ENCODE measurements at places on chromosomes 6 and 20.

DNA sequence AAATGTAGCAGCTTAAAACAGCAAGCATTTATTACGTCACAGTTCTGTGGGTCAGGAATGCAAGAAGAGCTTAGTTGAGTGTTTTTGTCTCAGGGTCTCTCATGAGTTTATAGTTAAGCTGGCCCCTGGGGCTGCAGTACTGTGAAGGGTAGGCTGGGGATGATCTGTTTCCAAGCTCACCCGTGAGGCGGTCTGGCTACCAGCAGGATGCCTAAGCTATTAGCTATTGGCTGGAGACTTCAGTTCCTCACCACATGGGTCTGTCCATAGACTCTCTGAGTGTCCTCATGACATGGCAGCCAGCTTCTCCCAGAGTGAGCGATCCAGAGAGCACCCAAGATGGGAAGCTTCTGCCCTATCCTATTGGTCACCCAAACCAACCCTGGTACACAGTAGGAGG lies 12.8 kb upstream of the BICRAL start:
- DNase-seq = no peak

DNA sequence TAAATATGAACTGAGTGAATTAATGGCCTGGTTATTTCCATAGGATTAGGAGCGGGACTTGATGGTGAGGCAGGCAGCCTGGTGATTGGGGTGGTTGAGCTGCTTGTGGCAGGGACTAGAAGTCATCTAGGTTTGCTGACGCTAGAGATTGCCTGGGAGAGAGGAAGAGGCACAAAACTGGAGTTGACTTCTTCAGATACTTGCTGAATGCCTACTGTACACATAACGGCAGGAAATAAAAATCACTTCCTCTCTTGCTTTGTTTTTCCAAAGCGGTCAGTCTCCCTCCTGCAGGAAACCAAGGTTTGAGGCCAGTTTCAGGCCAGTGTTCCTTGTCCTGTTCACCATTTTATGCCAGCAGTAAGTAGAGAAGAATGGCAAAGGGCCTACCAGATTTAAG lies 36.7 kb upstream of the MYLIP start:
- DNase-seq = no peak

- peak; percentile 13 for DNase-seq
Measured at GRCh38 chr6:153001767-153002612, 519 bp downstream of the MTRF1L start.

DNA sequence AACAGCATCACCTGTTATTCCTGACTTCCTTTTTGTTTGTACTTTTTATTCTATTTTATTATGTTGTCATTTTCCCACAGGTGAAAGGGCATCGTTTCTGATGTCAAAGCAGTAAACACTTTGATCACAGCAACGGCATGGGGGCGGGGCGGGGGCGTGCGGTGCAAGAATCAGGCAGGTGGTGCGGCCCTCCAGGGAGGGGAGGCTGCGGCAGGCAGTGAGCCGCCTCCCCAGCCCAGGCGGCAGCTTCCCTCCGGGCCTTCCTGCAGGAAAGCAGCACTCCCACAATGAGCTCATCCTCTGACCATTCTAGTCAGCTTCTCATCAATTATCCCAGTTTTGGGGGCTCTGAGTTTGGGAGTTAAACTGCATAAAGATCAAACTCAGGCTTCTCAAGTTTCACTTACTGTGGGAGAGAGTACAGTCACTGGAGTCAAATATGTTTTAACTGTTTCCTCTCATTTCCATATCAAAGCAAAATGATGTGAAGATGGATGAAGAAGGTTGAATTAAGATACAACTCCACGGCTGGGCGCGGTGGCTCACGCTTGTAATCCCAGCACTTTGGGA lies 608.4 kb upstream of the AGPAT4 start:
- DNase-seq = no peak

DNA sequence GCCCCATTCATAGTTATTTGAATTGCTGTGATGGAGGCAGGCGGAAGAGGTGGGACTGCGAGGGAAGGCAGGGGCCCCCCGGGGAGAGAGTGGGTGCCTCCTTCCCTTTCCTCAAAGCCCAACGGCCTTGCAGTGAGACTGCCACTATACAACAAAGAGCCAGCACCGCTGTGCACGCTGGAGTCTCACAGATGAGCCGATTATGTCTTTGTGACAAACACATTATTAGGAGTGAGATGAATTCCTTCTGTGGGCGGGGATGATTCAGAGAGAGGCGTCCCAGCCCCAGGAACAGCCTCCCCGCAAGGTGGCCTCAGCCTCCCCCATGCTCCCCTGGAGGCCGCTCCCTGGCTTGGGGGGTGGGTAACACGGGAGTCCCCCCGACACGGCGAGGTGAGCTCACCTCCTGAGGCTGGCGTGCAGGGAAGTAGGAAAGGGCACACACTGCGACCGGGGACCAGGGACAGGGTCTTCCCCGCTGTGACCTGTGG lies 26.7 kb downstream of the NTSR1 start:
- peak; percentile 40 for DNase-seq

GRCh38 chr20:21395666-21396598 lies 1.4 kb downstream of the NKX2-4 start:
- peak; percentile 40 for DNase-seq

DNA sequence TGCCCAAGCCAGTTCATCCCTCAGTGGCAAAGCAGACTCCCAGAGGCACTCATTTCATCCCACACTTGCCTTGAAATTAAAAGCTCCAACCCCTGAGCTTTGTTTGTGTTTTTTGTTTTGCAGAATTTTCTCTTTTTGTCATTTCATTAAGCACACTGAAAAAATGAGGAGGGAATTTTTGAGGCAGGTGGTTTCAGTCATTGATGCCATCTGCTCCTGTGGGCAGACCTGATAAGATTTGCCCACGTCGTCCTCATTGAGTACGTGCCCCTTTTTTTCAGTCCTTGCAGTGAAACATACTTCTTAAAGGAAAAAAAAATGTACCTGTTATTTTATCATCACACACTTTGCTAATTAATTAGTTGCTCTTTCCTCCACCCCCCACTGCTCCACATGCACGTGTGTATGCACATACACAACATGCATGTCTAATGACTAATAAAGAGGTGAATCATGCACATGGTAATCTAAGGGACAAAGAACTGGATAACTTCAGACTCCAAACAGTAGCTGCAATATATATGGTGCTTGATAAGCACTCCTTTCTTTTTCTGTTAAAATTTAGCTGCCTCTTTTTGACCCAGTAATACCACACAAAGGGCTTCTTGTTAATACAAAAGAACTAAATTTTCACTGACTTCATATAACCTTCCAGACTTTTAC lies 102.1 kb upstream of the TMEM181 start:
- no peak for DNase-seq

- DNase-seq = no peak
Measured at GRCh38 chr20:59822291-59823029, 111.0 kb downstream of the SYCP2 start.

DNA sequence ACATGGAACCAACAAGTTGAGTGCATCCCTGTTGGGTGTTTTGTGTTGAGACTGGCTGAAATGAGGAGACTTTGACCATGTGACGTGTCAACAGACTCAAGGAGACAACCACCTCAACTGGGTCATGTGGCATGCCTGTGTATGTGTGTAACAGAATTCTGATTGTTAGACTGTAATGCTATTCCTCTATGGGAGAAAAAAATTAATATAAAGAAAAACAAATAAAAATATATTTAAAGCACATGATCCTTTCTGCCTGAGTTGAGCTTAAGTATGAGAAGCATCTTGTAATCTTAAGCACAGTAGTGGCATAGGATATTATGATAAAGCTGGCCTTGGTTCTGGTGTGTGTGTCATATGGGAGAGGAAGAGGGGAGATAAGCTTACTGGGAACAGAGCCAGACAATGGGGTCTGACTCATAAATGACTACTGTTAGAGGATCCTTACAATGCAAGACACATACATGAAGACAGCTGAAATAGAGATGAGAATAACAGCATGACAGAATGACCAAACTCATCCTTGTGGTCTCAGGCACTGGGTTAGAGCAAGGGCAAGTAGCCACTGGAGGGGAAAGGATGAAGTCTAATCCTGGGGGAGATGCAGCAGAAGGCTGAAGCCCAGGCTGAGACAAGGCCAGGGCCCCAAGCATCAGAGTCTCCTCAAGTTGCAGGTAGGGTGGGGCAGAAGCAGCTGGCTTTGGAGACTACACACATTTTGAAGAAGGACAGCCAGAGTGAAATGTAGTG lies 9.2 kb downstream of the TP53INP2 start:
- peak; percentile 18 for DNase-seq

GRCh38 chr6:34383656-34384320 lies 8.7 kb downstream of the NUDT3 start:
- DNase-seq = no peak

DNA sequence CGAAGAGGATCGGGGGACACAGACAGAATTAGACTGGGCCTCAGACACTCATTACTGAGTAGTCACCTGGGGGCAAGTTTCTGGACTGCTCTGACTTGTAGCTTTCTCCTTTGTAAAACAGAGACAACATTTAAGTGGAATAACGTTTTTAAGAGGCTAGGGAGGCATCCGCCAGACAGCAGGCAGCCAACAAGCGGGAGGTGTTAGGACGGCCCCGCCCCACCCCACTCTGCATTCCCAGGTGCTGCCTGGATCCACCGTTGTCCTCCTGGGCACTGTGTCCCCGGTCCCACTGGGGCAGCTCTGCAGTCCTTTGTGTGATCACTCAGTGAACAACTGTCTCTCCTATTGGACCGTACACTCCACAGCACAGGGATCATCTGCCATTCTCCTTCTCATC lies 113.8 kb downstream of the IRF4 start:
- no peak for DNase-seq

- no peak for DNase-seq
Measured at GRCh38 chr6:80163754-80164187, 57.3 kb downstream of the BCKDHB start.

GRCh38 chr6:10633216-10633615 lies 61.2 kb downstream of the C6orf52 start:
- no peak for DNase-seq

DNA sequence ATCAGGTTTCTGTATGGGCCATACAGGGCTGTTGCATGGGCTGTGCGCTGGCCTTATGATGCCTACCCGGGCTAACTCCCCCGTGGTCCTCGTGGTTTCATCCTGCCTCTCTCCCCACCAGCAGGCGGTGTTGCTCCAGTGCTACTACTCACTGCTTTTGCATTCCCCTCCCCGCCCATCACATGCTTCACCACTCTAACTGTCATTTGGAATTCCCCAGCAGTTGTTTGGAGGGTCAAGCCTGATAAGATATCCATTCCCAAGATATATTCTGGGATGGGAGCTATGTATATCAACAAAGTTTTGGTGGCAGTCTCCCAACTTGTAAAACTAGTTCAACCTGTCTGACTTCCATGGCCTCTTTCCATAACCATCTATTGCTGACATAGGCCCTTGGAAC lies 233.2 kb upstream of the SOX4 start:
- DNase-seq = no peak

DNA sequence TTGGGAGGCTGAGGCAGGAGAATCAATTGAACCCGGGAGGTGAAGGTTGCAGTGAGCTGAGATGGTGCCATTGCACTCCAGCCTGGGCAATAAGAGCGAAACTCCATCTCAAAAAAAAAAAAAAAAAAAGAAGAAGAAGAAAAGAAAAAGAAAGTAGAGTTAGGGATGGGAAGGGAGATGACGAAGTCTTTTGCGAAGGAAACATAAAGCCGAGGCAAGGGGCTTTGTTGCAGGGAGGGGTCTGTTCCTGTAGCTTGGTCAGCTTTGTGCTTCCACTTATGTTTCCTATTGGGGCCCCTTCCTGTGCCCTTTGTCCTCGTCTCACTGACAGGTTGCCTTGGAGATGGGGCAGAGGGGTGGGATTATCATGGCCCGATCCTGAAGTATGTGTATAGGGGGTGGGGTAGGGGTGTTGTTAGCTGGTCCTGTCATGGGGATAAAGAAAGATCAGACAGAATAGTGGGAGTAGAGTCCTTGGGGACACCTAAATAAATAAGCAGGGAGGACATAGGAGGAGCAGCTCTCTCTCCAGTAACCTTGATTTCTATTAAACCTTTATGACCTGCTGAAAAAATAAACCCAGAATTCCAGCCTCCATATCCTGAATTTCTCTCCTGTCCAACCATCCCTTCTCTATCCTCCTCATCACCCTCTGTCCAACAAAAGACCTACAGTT lies 1.1 kb upstream of the CLIC1 start:
- DNase-seq = peak; percentile 4
